ENCODE measurements at places on chromosomes 7 and 10.

GRCh38 chr7:11252705-11253272 lies 279.1 kb downstream of the PHF14 start:
- no peaks in the 10 kb centered on the region for H3K27me3 ChIP-seq
- no peak for DNase-seq
- H3K4me3 ChIP-seq: no peak overlapping the region
- H3K27ac ChIP-seq: no peak overlapping the region
- no peaks in the 10 kb centered on the region for H3K4me1 ChIP-seq

DNA sequence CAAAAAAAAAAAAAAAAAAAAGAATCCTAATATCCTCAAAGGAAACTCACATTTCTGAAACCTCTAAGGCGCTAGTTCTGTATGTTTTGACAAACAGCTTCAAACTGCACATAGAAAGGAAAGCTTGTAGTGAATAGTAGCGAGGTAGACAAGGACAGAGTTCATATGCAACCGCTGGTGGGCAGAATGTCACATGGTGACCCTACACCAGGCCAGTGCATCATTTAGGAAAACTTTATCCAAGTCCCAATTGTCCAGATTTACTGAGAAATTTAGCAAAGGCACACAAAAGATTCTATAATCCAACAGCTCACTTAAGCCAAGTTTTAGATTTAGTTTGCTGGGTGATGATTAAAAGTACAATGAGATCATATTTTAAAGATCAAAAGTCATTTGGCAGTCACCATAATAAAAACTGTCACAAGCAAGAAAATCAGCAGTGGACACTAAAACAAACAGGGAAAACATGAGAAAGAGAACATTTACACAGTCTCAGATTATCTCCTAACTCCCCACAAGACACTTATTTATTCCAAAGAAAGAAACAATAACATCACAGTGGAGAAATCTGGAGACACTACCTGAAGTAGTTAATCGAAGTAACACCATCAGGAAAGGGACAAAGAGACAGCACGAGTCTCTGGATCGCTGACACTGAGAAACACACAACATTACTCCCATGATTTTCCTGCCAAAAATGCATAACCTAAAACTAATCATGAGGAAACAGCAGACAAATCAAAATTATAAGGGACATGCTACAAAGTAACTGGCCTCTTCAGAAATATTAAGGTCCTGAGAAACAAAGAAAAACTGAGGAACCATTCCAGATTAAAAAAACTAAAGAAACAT lies 20.2 kb downstream of the FAM204A start:
- H3K27me3 ChIP-seq: no peaks in the 10 kb centered on the region
- H3K4me3 ChIP-seq: no peak overlapping the region
- H3K27ac ChIP-seq: no peak overlapping the region
- DNase-seq: no peak

DNA sequence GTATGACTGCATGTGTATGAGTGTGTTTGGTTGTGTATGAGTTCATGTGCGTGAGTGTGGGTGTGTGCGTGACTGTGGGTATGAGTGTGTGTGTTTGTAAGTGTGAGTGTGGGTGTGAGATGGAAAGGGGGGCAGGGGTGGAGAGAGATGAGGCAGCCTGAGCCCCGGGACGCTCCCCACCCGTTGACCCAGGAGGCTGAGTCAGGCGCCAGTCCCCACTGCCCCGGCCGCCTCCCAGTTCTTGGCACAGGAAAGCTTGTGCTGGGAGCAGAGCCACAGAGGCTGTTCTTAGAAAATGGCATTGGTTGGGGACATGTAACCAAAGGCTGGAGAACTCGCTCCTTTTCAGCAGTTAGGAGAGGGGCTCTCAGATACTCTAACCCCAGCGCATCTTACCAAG lies 27.8 kb upstream of the NUB1 start:
- no peak overlapping the region for H3K4me3 ChIP-seq
- peaks cover 10% of the 10 kb centered on the region for H3K4me1 ChIP-seq
- H3K27me3 ChIP-seq: peaks cover 11% of the 10 kb centered on the region

- no peak overlapping the region for H3K27ac ChIP-seq
- H3K4me3 ChIP-seq: no peak overlapping the region
- no peak for DNase-seq
- peaks cover 6% of the 10 kb centered on the region for H3K4me1 ChIP-seq
- no peaks in the 10 kb centered on the region for H3K27me3 ChIP-seq
Measured at GRCh38 chr10:98196985-98197384, 62.5 kb downstream of the R3HCC1L start.

DNA sequence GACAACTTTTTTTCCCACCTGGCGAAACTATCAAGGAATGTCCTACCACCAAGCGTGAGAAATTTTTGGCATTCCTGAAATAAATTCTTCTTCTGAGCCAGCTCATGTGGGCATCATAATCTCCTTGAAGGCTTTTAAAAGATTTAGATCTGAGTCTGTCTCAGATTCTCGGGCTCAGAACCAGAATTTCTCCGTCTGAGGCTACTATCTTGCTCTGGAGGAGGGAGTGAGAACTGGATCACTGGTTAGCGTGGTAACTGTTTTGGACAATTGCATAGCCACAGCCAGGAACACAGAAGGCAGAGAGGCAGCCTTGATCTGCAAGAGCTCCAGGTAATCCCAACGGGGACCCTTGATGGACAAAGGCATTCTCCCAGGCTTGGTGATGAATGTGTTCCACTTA lies 1.0 kb upstream of the PLAC9 start:
- H3K4me3 ChIP-seq: no peak overlapping the region
- H3K4me1 ChIP-seq: no peaks in the 10 kb centered on the region
- H3K27me3 ChIP-seq: peaks cover 61% of the 10 kb centered on the region
- no peak overlapping the region for H3K27ac ChIP-seq

- DNase-seq: no peak
- H3K4me3 ChIP-seq: no peak overlapping the region
- H3K4me1 ChIP-seq: no peaks in the 10 kb centered on the region
- no peaks in the 10 kb centered on the region for H3K27me3 ChIP-seq
Measured at GRCh38 chr7:32044739-32045138, 25.5 kb downstream of the PDE1C start.

GRCh38 chr7:87003872-87004798 lies 55.3 kb downstream of the ELAPOR2 start:
- H3K27me3 ChIP-seq: no peaks in the 10 kb centered on the region
- H3K27ac ChIP-seq: no peak overlapping the region
- H3K36me3 ChIP-seq: no peaks in the 10 kb centered on the region
- H3K4me1 ChIP-seq: no peaks in the 10 kb centered on the region

DNA sequence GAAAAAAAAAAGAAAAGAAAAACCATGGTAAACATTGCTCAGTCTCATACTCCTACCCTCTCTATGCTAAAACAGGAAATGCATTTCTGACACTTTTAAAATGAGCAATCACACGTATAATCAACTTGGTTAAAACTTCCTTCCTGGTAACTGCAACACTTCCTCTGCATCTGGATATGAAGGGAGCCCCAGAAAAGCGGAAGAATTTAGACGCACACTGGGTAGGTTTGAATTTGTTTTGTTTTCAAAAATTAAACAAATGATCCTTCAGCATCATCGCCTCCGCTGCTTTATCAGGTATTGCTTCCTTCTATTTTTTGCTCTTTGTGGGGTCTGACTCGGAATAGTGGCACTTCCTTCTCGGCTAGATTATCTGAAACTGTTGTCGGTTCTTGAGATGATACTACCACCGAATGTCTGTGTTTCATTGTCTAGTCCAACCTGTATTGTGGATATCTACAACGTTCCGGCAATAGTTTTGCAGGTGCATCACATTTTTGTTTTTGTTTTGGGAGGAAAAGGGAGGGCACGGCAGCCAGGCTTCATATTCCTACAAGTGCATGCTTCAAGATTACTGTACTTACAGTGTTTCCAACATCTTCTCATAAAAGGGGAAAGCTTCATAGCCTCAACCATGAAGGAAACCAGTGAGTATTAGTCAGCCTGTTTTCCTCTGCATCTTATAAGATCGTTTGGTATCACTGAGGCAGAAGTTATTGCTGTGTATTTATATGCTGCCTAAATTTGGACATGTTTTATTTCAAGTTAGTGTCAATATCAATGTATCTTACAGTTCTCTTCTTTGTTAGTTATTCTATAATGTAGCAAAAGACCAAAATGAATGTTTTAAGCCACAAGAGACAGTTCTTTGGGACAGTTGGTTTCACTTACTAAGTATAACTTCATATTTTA lies at the start of gene PIK3CG:
Gene PIK3CG, plus strand, starts transcription at position 153 of the 912 bp plus-strand sequence. CDS start 2,280 bp downstream, outside the sequence.
- peak within 1 kb of the TSS; percentile 96 for H3K27ac ChIP-seq
- peak within 1 kb of the TSS; percentile 87 for H3K4me3 ChIP-seq
- peak; percentile 36 for DNase-seq

DNA sequence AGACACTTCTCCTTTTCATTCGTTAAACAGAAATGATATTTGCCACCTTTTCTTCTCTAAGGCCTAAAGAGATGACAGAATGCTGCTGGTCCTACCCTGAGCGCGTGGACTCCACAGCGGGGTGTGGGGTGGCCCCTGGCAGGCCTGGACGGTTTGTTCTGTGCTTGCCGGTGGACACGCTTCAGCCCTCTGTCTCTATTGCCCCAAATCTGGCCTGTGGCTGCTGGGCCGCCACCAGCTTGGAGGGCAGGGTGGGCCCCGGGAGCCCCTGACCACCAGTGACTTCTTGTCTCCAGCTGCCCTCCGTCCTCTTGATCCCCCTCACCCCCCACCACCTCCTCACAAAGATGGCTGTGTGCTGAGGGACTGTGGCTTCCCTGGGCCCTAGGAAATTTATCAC lies 5.7 kb downstream of the CHST3 start:
- DNase-seq: no peak
- H3K36me3 ChIP-seq: no peaks in the 10 kb centered on the region
- peaks cover 8% of the 10 kb centered on the region for H3K4me1 ChIP-seq
- no peak overlapping the region for H3K4me3 ChIP-seq

- no peaks in the 10 kb centered on the region for H3K4me1 ChIP-seq
- H3K27me3 ChIP-seq: peaks cover 27% of the 10 kb centered on the region
- no peak overlapping the region for H3K27ac ChIP-seq
- no peak overlapping the region for H3K4me3 ChIP-seq
- DNase-seq: no peak
- no peaks in the 10 kb centered on the region for H3K36me3 ChIP-seq
Measured at GRCh38 chr7:26620352-26620751, 244.0 kb downstream of the SKAP2 start.

DNA sequence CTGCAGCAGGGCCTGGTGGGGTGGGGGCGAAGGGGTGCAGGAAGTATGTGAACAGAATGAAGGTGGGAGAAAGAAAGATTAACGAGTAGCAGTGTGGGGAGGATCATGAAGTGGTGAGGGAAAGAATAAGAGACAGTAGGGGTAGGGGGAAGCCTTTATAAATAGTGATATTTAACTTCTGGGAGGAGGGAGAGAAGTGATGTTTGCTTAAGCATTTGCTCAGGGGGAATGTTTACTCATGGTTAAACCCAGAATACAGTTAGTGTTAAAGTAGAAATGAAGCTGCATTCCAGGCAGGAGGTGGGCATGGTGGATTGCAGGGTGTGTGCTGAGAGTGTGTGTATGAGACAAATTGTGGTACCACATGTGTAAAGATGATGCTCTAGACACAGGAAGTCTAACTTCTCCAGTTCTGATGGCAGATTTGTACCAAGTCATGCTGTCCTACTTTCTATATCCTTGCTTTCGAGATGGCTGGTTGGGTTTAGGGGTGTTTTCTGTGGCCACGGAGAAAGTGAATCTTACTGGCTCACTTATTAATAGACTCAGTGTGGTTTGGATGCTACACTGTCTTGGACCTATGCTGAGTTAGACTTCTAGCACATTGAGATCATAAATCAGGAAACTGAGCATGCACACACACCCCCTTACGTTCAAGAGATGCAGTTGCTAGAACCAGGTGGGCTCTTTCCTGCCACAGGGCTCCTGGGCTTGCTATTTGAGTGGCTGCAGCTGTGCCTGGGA lies 10.6 kb upstream of the DNMBP start:
- H3K36me3 ChIP-seq: no peaks in the 10 kb centered on the region
- peaks cover 7% of the 10 kb centered on the region for H3K4me1 ChIP-seq
- peaks cover 4% of the 10 kb centered on the region for H3K27me3 ChIP-seq
- H3K4me3 ChIP-seq: no peak overlapping the region
- no peak overlapping the region for H3K27ac ChIP-seq

GRCh38 chr7:133484086-133484485 lies 231.2 kb downstream of the EXOC4 start:
- peak overlapping the region; percentile 74 for H3K27ac ChIP-seq
- peaks cover 27% of the 10 kb centered on the region for H3K4me1 ChIP-seq
- H3K27me3 ChIP-seq: no peaks in the 10 kb centered on the region
- peak overlapping the region; percentile 37 for H3K4me3 ChIP-seq
- H3K36me3 ChIP-seq: peaks cover 13% of the 10 kb centered on the region

All from activated naive CD4-positive, alpha-beta T cell treated with anti-CD3 and anti-CD28 coated beads, Interleukin-2, amount 10 ng/mL, durations not matched to agents 7 days and 5 days (primary cell).